ENCODE measurements at places on chromosomes 3 and 15.

- no peak for DNase-seq
Measured at GRCh38 chr3:184808021-184808420, 3.9 kb upstream of the VPS8 start.

DNA sequence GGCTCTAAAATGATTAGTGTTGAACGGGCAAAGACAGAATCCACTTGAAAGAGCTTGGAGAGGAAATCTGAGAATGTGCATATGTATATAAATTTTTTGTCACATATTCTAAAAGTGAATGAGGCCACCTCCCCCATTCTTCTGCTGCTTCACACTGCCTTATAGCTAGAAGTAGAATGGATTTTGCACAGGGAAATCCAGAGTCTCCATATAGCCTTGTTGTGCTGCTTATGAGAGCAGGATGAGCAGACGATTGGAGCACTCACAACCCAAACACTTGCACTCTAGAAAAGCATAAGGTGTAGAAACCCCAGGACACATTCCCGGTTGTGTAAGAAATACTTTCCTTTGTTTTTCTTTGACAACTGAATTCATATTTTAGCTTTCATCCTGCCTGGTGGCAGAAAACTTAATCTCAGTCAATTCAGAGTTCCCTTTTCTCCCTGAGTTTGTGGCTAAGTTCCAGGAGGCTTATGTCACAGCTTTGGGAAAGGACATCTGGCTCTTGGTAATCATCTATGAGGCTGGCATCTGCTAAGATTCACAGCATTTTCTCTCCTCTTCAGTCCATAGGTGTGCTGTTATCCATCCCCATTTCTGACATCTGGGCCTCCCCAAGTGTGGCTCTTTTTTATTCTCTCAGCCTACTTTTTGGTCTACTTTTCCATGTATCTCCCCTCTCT, 188.4 kb upstream of the PFN2 start:
- DNase-seq: no peak

GRCh38 chr15:68278595-68279405, 1.3 kb downstream of the FEM1B start:
- DNase-seq: peak; percentile 48

DNA sequence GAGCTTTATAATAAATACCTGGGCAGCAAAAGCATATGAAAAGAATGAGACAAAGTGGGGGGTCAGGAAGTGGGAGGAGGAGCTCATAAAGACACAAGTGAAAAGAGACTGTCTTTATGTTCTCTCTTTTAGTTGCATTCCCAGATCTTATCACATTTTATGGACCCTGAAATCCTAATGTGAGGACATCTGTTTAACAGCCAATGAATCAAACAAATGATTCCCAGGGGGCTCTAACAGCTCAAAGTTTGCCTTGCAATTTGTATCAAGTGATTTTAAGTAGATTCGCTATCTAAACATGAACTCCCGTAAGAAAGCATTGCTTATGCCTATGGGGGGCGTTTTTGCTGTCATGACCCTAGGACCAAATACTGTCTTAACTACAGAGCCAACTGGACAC, 332.3 kb upstream of the CNTN4 start:
- no peak for DNase-seq

DNA sequence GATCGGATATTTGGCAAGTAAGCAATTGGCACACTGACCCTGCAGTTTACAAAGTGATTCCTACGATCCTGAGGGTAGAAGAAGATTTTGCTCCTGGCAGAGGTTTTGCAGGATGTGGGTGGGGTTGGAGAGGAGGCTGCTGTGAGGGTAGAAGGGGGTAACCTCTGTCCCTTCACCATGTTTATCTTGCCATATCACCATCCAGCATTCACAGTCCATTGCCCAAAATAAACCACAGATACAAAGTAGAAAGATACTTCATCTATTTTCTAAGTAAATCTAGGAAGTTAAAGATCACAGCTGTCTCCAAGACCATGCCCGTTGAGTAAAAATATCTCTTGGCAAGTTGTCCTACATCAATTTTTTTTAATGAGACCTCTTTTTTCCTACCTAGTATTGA, 51.6 kb downstream of the LIPC start:
- no peak for DNase-seq

DNA sequence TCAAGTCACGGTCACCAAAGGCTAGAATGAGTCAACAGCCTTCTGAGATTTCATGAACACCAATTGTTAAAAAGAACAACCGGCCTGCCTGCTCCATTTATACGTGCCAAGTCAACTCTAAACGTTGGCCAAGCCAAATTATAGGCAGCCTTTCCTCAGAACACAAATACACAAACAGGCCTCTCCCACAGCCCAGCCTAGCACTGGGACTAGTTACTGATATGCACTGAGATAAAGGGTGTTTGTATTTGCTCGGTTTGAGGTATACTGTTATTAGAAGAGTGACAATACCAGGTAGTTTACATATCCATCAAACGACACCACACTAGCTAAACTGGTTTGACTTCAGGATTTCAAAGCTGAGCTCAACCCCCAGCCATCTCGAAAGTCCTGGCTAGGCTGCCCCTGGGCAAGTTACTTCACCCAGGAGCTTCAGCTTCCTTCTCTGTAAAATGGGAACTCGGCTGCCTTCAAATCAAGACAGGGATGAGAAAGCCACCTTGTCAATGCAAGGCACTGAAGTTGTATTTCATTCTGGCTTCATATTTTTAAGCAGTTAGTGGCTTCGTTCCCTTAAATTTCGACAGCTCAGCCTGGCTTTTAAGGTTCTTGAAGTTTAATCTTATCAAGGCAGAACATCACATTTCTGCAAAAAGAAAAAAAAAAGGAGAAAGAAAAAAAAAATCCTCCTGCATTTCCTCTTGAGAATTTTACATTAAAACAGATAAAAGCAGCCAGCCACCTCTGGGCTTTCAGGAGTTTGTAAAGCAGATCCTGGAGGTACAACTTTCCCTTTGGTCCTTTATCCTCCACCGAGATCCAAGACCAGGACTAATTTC, 4.0 kb downstream of the TLE3 start:
- peak; percentile 39 for DNase-seq

DNA sequence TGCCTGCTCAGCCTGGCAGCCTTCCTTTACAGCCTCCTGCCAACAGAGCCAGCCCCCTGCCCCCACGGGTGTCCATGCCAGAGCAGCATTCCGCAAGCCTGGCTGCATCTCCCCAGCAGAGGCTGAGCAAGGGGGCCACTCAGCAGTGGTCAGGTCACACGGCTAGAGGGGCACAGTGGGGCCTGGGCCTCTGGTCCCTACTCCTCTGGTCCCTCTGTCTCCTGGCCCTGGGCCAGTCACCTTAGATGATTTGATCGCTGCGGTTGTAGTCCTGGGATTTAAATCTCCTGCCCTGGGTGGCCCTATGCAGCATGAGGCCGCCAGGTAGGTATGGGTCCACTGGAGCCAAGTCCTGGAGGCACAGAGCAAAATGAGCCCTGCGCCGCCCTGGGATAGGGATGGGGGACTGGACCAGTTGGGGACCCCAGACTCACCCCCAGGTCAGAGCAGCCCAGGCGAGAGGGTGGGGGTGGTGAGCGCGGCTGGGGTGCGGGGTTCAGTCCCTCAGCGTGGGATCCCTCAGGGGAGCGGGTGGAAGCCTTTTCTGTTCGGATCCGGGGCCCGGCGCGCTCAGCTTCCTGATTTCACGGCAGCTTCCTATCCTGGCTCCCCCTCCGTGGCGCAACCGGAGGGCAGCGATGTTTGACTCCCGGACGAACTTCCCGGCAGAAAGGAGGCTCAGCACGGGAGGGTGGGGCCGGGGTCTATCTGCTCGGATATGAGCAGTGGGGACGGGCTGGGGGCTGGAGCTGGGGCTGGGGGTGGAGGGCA, at the start of gene ZBTB47:
Gene ZBTB47, plus strand, starts transcription at position 138 of the 771 bp plus-strand sequence. CDS start 4,659 bp downstream, outside the sequence.
- peak; percentile 33 for DNase-seq

- no peak for DNase-seq
Measured at GRCh38 chr15:98937413-98938104, 70.0 kb downstream of the PGPEP1L start.

DNA sequence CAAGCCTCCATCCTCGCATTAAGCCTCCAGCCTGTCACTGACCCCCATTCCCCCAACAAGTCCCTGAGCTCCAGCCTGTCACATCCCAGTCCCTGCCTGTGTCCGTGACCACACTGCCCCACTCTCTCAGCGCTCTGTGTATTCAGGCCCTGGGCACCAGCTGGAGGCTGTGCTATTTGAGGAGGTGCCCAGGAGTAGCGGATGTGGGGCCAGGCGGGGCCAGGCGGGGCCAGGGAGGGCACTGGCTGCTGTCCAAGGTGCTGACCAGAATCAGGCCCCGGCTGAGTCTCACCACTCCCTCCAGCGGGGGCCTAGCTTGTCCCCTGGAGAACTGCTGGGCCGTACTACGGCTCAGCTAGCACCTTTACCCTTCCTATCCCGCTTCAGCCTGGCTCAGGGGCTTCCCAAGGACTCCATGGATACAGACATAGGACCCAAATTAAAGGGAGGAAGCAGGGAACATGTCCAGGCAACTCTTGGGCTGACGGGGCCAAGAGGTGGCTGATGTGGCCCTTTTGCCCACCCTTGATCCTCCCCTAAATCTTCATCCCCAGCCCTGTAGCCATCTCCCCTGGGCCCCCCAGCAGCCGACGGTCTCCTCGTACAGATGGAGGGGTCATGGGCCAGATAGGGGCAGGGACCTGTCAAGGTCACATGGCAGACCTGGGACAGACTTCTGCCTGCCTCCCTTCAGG, 1.1 kb downstream of the HHATL start:
- peak; percentile 15 for DNase-seq

- DNase-seq: no peak
Measured at GRCh38 chr3:43998370-43998835, 243.3 kb upstream of the TOPAZ1 start.

- no peak for DNase-seq
Measured at GRCh38 chr15:101808201-101808600, 3.8 kb upstream of the OR4F15 start.

DNA sequence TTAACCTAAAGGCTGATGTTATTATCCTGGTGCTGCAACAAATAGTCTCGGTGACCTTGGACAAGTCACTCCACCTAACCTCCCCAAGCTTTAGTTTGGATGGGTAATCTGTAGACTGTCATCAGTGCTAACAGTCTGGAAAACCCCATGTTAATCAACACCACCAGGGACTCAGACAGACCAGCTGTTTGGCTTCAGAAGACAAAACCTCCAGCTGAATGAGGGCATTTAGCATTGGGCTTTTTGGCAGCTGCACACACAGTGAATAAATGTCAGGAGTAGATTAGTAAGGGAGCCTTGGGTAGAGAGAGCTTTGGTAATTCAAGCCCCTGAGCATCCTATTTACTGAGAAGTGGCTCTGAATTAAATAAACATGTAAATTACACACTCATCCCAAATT, 24.9 kb upstream of the C3orf80 start:
- DNase-seq: no peak

DNA sequence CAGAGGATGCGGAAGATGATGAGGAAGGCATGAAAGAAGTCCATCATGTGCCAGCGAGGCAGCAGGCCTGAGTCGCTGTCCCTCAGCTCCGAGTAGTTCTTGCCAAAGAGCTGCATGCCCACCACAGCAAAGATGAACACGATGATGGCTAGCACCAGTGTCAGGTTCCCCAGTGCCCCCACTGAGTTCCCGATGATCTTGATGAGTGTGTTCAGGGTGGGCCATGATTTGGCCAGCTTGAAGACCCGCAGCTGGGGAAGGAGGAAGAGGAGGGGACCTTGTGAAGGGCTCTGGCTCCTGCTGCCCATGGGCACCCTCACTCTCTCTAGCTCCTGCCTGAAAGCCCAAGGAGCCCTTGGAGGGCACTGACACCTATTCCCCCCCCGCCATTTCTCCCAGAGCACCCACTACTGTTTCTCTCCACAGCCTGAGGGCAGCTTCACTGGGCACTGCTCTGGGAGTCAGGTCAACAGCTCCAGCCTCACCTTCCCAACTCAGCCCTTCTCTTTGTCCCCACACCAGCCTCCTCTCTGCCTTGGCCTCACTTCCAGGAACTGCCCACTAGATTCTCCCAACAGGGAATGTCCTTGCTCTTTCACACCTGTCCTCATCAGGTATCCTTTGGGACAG, 63.6 kb downstream of the SCN5A start:
- DNase-seq: no peak

- DNase-seq: no peak
Measured at GRCh38 chr15:99954361-99955180, 221.3 kb upstream of the LYSMD4 start.

DNA sequence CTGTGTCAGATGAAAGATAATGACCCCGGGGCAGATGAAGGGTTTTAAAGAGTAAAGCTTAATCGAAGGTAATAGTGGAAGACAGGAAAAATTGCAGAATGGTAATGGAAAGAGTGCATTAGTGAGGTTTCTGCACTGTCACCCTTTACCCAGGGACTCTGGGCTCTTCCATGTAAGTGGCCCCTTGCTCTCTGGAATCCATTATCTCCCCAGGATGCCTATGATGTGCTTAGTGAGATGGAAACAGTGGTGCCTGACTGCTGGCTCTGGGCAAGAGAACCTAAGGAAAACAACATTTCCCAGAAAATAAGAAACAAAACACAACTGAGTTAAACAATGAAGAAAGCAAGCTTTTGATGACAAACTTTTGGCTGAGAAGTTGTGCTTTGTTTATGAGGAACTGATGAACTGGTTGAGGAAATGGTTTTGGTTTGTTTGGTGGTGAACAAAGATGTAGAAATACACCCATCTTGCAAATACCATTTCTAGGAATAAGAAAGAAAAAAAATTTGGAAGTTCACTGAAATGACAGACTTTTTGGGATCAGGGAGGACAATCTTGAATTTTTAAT, 119.9 kb upstream of the RASGRP1 start:
- no peak for DNase-seq

DNA sequence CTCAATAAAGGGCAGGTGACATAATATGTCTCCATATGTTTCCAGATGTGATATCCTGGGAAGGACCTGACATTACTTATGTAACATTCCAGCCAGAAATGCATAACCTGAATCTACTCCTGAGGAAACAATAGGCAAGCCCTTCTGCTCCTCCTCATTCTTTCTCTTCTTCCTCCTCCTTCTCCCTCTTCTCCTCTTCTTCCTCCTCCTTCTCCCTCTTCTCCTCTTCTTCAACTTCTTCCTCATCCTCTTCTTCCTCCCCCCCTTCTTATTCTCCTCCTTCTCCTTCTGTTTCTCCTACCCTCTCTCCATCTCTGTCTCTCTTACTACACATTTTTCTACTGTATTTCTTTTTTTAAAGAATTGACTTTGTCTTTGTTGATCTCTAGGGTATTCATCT, 43.5 kb upstream of the ITGA11 start:
- DNase-seq: no peak

DNA sequence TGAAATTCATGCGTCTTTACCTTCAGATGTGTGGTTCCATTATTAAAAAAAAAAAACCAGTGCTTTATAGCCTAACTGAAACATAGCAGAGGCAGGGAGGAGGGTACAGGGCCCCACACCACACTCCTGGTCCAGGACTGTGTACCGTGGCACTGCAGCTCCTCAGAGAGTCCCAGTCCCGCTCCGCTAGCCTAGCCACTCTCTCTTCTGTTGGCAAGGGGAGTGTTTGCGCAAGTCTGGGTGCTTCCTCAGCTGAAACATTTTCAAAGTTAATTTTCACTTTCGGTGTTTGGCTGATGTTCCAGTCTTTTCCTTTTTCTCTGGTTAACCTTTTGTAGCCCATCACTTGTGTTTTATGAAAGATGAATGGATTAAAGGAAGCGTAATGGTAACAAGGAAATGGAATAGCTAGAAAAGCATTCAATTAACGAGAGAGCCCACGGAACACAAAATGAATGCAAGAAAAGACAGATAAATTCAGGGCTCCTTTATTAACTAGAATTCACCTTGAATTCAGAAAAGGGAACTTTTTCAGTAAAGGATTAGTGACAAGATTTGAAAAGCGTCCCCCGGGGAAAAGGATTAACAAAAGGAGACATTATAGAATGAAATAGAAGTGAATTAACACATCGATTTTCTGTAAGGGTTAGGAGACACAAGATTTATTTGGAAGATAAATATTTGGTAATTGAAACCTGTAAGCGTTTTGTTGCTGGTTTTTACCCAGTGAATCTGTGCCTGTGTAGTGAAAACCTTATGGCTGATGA, 177.0 kb downstream of the CACNA2D3 start:
- no peak for DNase-seq

- no peak for DNase-seq
Measured at GRCh38 chr15:90981681-90982080, 12.7 kb downstream of the PRC1 start.

Measured in endothelial cell of umbilical vein (primary cell).